Epithelial cell of proximal tubule (primary cell): ENCODE measurements at places on chromosomes 7 and 10. TPM values are rescaled to one million over a fixed set of nuclear protein-coding genes. Genes with fewer than 3 reads are reported as not detected.

ABCB1 gene
- 9.3 and 13.3 TPM in 2 replicates for total RNA-seq

KCNH2 gene
- total RNA-seq = 1.9 TPM in 2 replicates

DOCK1 gene
- 24.3 and 31.9 TPM in 2 replicates for total RNA-seq

SPDYE6 gene
- total RNA-seq = not detected in 2 replicates

VPS37D gene
- 4.1 and 12.2 TPM in 2 replicates for total RNA-seq

NKX6-2 gene
- total RNA-seq = 0.14 and 1.2 TPM in 2 replicates

LRMDA gene
- total RNA-seq = 0.75 and 7.2 TPM in 2 replicates

NOS3 gene
- 1.2 and 1.9 TPM in 2 replicates for total RNA-seq

SPDYE9 gene
- not detected in 2 replicates for total RNA-seq

CPEB3 gene
- 0.52 and 0.58 TPM in 2 replicates for total RNA-seq

GRCh38 chr7:28132959-28133870, 47.4 kb downstream of the JAZF1 start:
- DNase-seq = no peak

GRCh38 chr7:83677180-83677866, 28.4 kb upstream of the SEMA3E start:
- peak; percentile 52 for DNase-seq

GRCh38 chr7:114334989-114335388, 79.6 kb upstream of the FOXP2 start:
- no peak for DNase-seq

DNA sequence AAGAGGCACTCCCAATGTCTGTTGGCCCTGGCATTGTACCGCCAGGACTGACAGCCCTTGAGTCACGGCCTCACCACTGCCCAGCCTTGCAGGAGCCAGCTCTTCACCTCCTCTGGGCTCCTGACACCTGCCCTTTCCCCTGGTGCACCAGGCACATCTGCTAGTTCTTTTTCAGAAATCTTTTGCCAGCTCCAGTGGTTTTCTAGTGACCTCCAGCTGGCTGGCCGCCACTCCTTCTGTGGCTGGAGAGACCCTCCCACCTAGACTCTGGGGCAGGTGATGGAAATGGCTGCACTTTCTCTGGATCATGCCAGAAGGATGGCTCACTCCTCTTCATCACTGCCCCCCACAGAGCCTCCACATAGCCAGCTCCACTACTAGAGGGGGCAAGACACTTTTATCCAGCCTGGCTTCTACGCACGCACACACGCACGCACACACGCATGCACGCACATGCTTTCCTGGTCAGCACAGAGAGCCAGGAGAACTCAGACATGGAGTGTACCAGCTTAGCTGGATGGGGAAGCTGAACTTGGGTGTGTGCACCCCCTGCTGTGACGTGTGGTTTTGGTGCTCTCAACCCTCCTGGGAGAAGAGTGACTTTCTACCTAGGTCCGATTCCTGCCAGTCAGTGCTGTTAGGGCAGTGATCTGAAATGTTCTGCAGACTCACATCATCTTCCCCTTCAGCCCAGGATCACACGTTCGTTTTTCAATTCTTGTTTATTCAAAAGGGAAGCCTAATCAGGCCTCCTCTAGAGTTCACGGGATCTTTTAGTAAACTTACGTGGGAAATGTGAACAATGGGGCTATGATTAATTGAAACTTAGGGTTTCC, 222.0 kb downstream of the PRPF18 start:
- DNase-seq = no peak

- DNase-seq = no peak
Measured at GRCh38 chr7:55212176-55212575, 153.0 kb upstream of the LANCL2 start.

- DNase-seq = no peak
Measured at GRCh38 chr7:25391295-25391861, 163.1 kb upstream of the NPVF start.

DNA sequence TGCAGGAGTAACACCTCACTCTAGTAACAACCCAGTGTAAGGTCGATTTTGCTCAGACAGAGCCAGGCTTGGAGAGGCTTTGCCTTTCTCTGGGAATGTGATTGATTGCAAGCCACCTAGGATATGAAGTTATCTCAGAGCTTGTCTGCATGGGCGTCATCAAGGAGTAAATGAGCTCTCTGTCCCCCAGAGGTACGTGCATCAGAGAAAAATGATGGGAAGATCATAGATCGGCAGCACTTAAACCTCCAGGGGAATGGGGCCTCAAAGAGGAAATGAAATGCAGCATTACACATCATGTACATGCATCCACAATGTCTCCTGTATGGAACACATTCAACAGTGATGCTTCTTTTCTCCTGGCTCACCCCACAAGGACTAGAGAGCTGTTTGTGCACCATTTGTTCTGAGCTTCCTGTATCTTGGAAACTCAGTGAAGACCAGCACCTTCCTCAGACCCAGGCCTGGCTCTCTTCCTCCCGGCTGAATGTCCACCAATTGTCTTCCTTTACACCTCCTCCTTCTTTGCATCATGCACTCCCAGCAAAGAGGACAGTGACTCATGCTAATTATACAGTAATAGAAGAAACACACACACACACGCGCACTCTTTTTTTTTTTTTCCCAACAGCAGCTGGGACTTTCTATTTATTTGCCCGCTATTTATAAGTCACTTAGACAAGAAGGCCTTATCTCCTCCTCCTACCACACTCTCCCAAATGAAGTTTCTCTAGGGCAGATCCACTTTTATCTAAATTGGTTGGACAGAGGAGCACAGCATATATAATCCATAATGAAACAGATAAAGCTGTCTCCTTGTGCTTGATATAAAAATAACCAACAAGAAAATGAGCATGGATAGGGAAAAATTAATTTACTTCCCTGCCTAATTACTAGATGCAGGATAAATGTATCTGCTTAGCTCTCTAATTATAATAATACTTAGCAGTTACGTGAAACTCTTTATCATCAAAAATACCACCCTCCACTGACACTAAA, 990.7 kb downstream of the CCSER2 start:
- no peak for DNase-seq

- DNase-seq = no peak
Measured at GRCh38 chr10:82817676-82818422, 942.9 kb downstream of the NRG3 start.

DNA sequence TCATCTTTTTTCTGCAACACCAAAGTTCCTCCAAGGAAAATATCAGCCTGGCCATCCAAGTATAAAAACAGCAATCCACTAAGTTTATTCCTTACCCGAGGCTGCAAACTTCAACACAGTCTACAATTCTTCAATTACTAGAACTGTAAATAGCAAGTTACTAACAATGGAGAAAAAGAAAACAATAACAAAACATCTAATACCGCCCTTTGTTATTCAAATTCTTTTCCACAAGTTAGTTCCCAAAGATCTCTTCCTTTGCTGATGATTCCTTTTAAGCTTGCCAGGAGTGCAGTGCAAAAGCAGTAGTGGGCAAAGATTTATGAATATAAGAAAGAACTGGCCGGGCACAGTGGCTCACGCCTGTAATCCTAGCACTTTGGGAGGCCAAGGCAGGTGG, 86.2 kb downstream of the CUL2 start:
- DNase-seq = no peak

GRCh38 chr10:133008196-133008595, 65.8 kb upstream of the CFAP46 start:
- DNase-seq = no peak

DNA sequence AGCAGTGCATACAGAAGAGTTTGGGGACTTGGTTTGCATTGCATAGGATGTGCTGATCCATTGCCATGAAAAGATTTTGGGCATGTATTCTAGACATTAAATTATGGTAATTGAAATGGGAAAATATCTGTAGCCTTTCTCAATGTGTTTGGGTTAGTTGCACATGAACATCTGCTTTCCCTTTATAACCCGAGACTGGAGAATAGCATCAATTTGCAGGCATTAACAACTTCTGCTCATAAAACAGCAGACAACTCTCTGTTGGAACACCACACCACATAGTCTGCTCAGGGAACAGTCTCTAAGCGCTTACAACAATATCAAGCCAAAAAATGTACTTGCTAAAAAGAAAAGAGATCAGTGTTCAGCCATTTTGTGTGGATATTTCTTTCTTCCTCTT, 1391.1 kb upstream of the LRRTM3 start:
- DNase-seq = no peak

- no peak for DNase-seq
Measured at GRCh38 chr10:128704716-128705115, 578.5 kb upstream of the MKI67 start.

DNA sequence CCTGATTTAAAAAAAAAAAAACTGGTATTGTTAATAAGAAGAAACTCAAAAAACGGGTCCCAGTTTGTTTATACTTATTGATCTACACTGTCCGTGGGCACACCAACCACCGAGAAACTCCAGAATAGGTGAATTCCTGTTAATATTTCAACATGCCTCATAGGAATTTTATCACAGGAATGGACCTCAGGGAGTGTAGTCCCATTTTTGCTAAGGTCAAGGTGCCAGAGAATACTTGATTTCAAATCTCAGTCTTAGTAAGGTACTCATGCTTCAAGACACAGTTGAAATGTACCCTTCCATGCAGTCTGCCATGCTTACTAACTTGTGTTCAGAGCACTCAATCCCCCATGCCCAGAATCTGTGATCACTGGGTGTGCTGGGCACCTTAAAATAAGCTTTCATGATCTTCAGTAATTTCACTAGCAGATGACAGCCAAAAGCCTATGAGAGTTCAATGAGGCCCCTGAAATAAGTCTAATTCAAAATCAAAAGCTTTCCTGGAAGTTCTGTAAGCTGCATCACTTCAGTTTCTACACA, 385.7 kb downstream of the TNS3 start:
- peak; percentile 23 for DNase-seq

DNA sequence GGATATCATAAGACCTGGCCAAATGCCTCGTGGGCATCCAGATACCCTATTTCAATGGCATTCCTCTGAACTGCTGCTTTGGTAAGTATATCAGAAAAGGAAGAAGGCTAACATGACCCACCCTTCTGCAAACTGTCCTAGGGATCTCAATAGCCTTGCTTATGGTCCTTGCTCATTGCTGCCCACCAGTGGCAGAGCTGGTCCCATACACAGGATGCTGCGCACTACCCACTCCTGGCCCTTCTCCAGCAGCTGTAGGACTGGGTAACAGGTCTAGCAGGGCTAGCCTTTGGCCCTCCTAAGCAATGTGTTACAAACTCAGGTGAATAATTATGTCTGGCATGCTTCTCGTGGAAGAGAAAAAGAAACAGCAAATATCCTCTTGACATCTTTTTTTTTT, 72.5 kb downstream of the C10orf90 start:
- no peak for DNase-seq

GRCh38 chr10:36345807-36346206, 703.7 kb upstream of the FZD8 start:
- no peak for DNase-seq

- DNase-seq = no peak
Measured at GRCh38 chr10:114278884-114279191, 39.8 kb downstream of the VWA2 start.

GRCh38 chr10:43902842-43903241, 254.2 kb upstream of the ZNF32 start:
- no peak for DNase-seq

DNA sequence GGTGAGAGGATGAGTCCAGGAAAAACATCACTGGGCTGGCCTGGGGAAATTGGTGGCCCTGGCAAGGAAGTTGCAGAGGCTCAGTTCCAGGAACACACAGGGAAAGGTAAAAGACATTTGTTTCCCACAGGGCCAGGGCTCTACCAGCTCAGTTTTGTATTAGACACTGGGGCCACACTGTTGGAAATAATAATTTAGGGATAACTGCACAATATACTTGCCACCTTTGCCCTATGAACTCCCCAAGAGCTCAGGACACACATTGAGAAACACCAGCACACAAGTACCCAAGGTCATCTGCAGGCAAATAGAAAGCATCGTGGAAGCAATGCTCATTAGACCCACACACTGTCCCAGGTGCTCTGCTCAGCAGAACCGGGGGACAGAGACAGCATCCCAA, 617.6 kb downstream of the PTPRN2 start:
- no peak for DNase-seq

DNA sequence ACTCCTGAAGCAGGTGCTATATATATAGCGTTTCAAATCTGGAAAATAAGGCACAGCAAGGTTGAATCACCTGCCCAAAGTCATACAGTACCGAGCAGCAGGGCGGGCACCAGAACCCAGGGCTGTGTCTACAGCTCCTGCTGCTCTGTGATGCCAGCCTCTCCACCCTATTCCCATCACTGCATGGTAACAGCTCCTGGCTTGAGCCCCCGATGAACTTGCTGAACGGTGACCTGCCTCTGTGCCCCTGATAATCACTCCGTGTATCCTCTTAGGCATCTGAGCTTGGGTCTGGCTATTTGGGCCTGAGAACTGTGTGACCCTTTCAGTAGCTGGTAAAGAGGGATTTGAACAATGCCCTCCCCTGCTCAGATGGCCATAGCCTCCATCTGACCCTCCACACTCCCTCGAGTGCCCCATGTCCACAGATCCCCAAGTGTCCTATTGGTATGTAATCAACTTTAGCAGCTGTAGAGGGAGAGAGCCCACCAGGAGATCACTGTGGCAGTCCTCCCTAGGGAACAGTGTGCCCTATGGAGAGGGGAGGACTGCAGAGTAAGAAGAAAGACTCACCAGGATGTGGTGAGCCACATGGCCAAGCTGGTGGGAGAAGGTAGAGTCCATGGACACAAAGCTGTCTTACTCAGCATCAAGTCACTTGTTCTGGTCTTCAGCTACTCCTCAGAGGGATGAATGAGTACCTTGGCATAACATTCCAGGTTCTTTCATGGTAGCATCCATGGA, 1.1 kb upstream of the ARHGAP22 start:
- DNase-seq = no peak

DNA sequence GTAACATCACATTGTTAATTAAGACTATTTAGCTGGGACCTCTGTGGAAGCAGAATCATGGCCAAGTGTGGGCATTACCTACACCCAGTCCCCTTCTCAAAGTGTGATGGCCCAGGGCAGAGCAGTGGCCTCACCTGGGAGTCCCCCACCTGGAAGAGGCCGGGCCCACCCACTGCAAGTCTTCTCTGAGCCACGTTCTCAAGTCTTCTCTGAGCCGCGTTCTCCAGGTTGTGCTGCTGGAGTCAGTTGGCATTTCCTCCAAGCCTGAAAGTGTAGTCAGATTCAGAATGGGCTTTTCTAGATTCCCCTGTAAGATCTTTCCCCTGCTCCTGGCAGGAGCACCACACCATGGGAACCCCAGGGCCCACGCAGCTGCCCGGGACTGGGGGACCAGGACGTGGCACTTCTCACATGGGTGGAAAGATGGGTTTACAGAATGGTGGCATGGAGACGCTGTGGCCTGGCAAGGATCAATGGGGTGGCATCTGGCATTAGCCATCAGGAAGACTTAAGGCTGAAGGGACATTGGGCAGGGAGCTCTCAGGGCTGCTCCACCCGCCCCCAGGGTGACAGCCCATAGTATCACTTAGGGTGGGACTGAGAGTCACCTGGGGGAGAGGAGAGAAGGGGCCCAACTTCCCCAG, 68.0 kb downstream of the MKI67 start:
- no peak for DNase-seq

GRCh38 chr7:39825401-39825980, 124.6 kb upstream of the CDK13 start:
- DNase-seq = no peak

GRCh38 chr7:77940647-77941046, 142.1 kb downstream of the PHTF2 start:
- no peak for DNase-seq

DNA sequence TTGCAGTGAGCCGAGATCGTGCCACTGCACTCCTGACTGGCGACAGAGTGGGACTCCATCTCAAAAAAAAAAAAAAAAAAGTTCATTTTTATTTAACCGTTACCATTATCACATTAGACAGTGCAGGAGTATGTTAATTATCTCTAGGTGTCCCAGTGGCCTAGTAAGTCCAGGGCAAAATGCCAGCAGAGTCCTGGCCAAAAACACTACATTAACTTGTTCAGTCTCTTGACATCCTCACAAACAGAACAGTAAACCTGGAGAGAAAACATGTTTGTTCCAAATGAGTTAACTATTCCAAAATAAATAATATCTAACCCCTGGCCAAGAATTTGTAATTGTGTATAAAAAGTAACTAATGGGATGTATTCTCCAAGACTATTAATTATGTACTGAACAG, 43.2 kb downstream of the PTPRZ1 start:
- no peak for DNase-seq
